ENCODE measurements at places on chromosomes 5 and 9.

- DNase-seq, result no peak
These were observed 85.8 kb downstream of the NUDT12 start for GRCh38 chr5:103476811-103477210.

- no peak for DNase-seq
These were observed 156.1 kb upstream of the KIF2A start for GRCh38 chr5:62149879-62150278.

DNA sequence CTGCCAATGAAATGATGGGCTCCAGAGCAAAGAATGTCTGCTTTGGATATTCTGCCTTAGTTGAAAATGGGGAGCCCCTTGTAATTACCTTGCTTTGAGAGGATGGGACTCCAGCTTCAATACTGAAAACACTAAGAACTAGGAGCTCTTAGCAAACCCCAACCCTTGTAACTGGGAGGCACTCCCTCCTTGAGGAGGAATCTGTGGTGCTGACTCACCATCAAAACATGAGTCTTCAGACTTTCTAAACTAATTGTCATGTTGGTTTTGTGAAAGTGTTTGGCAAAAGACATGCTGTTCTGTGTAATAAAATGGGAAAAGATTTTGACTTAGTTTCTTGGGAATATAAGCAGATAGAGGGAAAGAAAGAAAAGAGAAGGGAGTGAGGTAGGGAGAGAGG, 91.9 kb upstream of the PTPRD start:
- DNase-seq, result no peak

DNA sequence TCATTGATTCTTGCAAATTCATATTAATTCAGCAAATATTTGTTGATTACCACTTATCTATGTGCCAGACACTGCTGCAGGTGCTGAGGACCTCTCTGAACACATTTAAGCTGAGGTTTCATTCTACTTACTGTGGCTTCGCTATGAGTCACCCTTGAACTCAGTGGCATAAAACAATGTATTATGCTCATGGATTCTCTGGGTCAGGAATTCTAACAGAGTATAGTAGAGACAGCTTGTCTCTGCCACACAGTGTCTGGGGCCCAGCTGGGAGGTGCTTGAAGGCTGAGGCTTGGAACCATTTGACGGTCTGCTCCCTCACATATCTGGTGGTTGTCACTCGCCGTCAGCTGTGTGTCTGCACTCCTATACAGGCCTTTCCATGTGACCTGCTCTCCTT, 124.3 kb upstream of the NR3C1 start:
- DNase-seq, result no peak

DNA sequence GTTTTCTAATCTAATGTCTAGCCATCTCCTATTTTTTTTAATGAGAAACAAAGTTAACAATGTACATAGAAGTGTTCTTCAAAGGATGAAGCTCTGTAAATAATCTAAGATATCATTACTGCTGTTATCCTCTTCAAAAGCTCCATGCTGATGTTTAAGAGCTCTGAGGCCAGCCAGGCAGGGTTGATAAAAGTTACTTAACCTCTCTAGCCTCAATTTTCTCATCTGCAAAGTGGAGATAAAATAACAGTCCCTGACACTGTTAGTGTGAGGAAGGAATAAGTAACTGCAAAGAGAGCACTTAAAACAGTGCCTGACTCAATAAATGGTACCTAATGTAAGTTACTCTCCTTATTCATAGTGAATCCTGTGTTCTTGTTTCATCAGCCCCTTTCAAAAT, 60.1 kb downstream of the LHFPL2 start:
- DNase-seq, result no peak

- no peak for DNase-seq
These were observed 68.0 kb downstream of the POU5F2 start for GRCh38 chr5:93673316-93673954.

GRCh38 chr5:111151998-111152397, 59.9 kb downstream of the WDR36 start:
- no peak for DNase-seq

GRCh38 chr5:145980259-145980658, 43.9 kb downstream of the SH3RF2 start:
- DNase-seq, result no peak

DNA sequence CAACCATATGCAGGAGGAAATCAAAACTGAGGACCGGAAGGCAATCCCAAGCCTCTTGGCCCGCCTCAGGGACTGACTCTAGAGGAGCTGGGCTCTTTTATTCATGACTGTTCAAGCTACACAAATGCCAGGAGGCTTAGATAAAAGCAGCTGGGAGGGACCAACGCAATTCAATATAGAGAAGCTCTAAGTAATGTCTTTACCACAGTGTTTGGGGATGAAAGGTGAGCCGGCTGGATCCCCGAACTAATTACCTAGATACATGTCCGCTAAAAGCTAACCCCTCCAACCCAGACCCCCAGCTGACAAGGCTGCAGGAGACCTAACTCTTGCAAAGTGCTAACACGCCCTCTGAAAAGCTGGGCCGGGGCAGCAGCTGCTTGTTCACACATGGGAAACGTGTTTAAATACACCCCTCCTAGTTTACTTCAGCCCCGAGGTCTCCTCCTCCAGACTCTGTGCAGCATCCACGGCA, 67.5 kb downstream of the TLE1 start:
- DNase-seq, result no peak

- DNase-seq, result no peak
These were observed 123.2 kb upstream of the OTULINL start for GRCh38 chr5:14458414-14458813.

- DNase-seq, result no peak
These were observed 32.5 kb downstream of the ANXA1 start for GRCh38 chr9:73183917-73184861.

DNA sequence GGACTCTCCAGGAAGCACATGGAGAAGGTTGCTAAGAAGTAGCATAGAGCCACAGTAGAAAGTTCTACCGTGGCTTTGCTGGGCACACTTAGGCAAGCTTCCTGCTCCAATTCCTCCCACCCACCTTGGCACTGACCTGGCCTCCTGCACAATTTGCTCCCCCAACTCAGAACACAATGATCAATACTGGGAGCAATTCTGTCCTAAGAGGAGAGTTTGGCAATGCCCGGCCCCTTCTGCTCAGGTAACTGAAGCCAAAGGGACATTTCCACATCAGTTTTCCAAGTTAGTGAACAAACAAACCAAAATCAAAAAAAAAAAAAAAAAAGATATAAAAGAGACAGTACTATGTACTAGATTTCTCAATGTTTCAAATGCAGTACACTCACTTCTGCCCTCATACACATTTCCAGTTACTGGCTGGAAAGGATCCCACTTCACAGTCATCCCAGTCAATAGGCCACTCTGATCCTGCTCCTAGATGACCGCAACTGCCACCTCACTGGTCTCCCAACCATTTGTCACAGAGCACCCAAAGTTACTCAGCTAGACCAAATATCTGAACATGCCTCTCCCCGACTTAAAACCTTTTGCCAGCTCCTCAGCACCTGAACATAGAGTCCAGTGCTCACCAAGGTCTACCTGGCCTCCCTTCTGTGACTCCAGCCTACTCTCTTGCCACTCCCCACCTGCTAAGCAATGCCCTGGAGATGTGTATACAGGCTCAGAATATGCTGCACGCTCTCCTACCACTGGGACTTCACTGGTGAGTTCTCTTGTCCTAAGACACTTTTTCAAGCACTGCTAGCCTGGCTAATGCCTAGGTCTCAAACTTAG, 21.3 kb downstream of the ABCA1 start:
- DNase-seq, result no peak

- DNase-seq, result no peak
These were observed 173.5 kb downstream of the C5orf15 start for GRCh38 chr5:133794771-133795415.

DNA sequence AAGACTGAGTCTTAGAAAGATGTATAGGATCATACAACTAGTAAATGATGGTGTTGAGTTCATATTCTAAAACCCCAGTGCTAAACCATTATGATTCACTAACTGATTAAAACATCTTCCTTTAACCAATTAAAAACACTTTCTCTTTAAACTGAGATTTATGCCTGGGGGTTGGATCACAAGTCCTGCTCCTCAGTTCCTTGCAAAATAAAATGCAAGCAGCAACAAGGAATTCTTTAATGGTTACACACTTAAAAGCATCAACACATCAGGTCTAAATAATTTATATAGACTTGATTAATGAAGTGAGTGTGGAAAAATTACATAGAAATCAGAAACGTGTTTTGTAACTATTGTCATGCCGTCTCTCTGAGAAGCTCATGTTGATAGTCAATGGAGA, 189.2 kb downstream of the TARS1 start:
- DNase-seq, result no peak

DNA sequence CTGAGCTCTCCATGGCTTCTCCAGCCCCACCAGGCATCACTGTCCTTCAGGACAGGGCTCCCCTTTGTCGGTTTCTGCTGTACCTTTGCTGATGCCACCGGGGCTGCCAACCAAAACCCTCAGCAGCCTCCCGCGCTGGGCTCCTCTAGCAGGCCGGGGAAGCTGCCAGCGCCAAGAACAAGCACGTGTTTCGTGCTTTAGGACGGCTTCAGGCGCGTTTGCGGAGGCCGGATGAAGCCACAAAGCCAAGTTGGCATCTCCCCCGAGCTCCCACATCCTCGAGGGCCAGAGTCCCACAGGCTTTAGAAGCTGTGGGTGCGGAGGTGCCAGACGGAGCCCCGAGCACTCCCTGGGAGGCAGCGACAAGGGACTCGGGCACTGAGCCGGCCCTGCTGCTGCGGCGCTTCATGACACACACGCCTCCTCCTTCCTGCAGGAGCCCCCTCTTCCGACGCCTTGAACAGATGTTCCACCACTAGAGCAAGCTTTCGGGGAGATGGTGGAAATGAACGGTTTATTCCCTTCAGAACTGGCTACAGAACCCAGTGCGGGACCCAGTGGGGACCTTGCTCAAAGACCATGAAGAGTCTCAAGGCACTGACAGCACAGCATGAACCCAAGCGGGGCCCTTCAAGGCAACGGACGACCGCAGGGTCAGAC, 36.7 kb downstream of the SARDH start:
- DNase-seq, result peak; percentile 70

- no peak for DNase-seq
These were observed 51.2 kb upstream of the SPRY4 start for GRCh38 chr5:142375944-142376411.

GRCh38 chr9:117734082-117734481, 29.9 kb downstream of the TLR4 start:
- no peak for DNase-seq

GRCh38 chr5:153807801-153808200, 230.9 kb downstream of the FAM114A2 start:
- DNase-seq, result no peak

Measured in CD4-positive, alpha-beta T cell treated with Interleukin-6 for 4 hours (primary cell).